ENCODE measurements at places on chromosomes 13 and 19. TPM values are rescaled to one million over a fixed set of nuclear protein-coding genes. Genes with fewer than 3 reads are reported as not detected.

- DNase-seq, result no peak
Measured at GRCh38 chr19:4774136-4774535, 17.4 kb upstream of the FEM1A start.

GRCh38 chr13:33544308-33544707 is 258.8 kb upstream of the STARD13 start:
- peak; percentile 17 for DNase-seq

The ZNF135 gene
- total RNA-seq, result 3.5 TPM

DNA sequence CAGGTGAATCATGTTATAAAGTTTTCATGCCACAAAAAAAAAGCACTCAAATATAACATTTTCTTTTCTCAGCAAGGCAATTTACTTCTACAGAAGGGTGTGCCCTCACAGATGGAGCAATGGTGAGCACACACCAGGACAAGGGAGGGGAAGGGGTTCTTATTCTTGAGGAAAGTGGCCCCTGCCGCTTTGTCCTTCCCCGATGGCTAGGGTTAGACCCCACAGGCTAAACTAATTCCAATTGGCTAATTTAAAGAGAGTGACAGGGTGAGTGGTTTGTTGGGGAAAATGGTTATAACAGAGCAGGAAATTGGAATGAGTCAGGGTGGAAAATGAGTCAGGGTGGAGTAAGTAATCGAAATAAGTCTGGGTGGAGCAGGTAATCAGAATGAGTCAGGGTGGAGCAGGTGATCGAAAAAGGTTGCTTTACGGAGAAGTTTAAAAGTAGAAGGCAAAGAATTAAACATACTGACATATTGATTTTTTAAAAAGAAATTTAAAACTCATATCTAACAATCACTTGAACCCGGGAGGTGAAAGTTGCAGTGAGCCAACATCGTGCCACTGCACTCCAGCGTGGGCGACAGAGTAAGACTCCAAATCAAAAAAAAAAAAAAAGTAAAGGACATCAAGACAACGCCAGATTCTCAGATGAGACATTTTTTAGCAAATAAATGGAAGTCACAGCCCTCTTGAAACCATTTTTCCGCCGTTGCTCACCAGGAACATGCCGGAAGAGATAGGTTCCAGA is 813 bp downstream of the ZNF562 start:
- DNase-seq, result peak; percentile 15

The PLPP2 gene
- total RNA-seq, result 22.2 TPM

- DNase-seq, result peak; percentile 75
Measured at GRCh38 chr19:10270180-10270615, 722 bp upstream of the ICAM1 start.

The KLF5 gene
- total RNA-seq, result 98.6 TPM

The INSR gene
- total RNA-seq, result 50.4 TPM

DNA sequence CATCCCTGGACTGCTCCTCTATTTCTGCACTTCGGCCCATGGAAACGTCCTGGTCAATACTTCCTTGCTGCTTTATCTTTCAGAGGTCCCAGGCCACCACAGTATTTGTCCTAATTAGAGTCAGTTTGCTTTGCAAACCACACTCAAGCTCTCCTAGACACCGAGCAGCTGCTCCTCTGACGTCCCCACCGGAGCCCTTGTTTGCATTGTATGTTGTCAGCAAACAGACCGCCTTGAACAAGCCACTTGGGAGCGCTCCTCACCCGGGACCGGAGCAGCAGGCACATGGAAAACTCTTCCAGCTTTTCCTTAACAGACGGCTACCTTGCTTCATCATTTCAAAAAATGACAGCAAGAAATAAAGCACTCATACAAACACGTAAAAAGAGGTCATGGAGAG is 51.5 kb upstream of the GTF3A start:
- DNase-seq, result peak; percentile 80

The MAST1 gene
- total RNA-seq, result 2.2 TPM

- no peak for DNase-seq
Measured at GRCh38 chr19:57067440-57067839, 52.3 kb upstream of the USP29 start.

DNA sequence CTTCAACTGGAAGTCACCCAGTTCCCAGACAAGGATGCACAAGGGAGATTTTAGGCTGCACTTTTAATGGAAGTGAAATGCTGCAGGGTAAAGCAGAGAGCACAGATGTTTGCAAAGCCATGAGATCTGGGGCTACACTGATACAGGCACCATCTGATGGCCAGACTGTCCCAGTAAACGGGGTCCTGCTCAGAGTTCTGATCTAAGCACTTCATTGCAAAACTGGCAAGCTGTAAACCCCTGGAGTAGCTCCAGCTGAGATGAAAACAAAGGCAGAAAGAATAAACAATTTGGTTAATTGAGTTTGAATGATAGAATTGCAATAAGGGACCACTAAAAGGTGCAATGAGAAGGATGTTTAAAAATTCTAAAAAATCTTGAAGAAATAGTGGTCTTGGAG is 197.1 kb downstream of the OXGR1 start:
- no peak for DNase-seq

DNA sequence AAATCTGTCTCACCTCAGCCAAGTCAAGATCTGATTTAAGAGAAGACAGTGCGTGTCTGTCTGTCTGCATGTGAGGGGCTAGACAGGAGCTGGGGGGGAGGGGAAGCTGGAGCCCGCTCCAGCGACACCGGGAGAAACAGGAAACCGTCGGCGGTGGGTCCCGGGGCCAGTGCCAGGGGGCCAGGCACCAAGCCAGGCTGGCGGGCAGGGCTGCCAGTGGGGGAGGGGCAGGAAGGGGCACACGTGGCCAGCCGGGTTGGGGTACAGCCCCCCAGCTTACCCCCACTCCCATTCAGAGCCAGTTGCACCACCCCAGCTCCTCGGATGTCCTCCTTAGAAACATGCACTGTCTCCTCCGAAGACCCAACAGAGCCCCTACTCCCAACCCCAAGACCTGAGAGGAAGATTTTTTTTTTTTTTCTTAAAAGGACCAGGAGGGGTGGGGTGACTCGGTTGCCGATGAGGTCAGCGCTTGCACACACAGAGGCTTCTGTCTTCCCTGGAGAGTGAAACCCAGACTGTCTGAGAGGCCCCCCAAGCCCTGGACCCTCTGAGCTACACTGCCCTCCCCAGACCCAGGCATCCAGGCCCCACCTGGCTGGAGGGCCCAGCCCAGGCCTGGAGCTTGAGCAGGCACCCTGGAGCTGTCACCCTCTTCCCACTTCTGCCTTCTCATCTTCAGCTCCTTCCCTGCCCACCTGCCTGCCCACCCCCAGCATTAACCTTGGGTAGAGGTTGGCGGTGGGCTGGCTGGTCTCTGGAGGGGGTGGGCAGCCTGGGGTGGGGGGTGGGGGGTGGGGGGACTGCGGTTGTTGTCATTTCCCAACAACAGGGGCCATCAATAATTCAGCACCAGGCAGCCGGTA is 4.0 kb downstream of the ERF start:
- no peak for DNase-seq

GRCh38 chr19:40309666-40310065 is 24.5 kb upstream of the AKT2 start:
- no peak for DNase-seq

- peak; percentile 38 for DNase-seq
Measured at GRCh38 chr13:94415500-94416237, 63.8 kb downstream of the DCT start.

DNA sequence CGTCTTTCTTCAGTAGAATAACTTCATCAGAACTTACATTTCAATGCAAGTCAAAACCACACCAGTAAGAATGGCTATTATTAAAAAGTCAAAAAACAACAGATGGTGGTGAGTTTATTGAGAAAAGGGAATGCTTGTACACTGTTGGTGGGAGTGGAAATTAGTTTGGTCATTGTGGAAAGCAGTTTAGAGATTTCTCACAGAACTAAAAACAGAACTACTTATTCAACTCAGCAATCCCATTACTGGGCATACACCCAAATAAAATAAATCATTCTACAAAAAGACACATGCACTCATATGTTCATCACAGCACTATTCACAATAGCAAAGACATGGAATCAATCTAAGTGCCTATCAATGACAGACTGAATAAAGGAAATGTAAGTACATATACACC is 231.2 kb downstream of the NHLRC3 start:
- DNase-seq, result no peak

GRCh38 chr13:29436291-29436690 is 159.2 kb downstream of the SLC7A1 start:
- DNase-seq, result no peak

DNA sequence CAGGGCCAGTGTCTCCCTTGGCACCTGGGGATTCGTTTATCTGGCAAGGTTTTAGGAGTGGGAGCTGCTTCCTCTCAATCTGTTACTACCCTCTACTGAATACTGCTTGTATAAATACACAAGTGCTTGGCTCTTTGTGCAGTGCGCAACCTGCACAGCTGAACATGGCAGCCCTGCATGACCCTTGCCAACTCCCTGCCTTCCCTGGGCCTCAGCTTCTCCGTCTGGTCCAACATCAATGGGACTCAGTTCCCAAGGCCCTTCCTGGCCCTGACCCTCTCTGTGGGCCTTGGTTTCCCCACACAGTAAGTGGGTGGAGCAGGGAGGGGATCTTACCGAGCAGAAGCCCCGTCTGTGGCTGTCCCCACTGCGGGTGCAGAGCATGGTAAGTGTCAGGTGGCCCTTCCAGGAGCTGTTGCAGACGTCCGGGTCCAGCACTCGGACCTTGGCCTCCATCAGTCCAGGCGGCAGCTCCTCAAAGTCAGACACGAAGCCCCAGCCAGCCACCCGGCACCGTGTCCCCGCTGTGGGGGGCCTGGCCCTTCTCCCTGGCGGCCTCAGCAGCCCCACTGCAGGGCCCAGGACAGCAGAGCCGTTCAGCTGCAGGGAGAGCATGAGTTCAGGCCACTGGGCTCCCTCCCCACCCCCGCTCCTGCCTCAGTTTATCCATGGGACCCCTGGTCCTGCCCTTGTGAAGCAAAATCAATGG is 8.5 kb downstream of the PRSS57 start:
- DNase-seq, result no peak

The FCAR gene
- total RNA-seq, result not detected

DNA sequence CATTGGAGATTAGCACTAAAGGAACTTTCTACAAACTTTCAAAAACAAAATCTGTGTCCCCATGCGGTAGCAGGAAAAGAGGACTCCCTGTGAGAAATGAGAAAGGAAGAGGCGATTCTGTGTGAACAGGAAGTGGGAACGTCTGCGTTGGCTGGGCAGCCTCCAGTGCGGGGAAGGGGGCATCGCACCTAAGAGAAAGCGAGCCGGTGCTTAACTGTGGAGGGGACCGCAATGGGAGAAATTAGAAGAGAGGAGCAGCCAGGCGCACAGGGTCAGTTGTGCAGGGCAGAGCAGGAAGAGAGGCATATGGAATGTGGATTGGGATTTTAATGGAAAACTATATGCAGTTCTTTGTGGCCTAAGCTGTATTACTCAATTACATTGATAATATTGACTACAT is 77.4 kb upstream of the DOCK9 start:
- DNase-seq, result no peak

GRCh38 chr19:49224879-49225278 is 67.3 kb downstream of the TRPM4 start:
- peak; percentile 71 for DNase-seq

- DNase-seq, result no peak
Measured at GRCh38 chr13:72431981-72432682, 295.3 kb downstream of the MZT1 start.

DNA sequence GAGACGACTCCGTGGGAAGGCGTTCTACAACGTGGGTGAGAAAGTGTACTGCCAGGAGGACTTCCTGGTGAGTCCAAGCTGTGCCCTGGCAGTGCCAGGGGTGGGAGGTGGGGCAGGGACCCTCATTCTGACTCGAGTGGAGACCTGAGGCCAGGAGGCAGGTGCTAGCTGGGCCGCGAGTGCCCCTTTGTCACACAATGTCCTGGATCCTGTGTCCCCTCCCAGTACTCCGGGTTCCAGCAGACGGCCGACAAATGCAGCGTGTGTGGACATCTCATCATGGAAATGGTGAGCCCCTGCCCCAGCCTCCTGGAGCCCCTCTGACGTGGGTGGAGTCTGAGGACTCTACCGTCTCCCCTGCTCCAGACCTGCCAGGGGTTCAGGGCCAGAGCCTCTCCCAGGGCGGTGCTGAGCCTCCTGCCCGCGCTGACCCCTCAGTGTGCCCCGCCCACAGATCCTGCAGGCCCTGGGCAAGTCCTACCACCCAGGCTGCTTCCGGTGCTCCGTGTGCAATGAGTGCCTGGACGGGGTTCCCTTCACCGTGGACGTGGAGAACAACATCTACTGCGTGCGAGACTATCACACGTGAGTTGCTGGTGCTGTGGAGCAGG is 11.6 kb downstream of the WTIP start:
- DNase-seq, result no peak

The ZNF426 gene
- 5.8 TPM for total RNA-seq

The KLK2 gene
- not detected for total RNA-seq

DNA sequence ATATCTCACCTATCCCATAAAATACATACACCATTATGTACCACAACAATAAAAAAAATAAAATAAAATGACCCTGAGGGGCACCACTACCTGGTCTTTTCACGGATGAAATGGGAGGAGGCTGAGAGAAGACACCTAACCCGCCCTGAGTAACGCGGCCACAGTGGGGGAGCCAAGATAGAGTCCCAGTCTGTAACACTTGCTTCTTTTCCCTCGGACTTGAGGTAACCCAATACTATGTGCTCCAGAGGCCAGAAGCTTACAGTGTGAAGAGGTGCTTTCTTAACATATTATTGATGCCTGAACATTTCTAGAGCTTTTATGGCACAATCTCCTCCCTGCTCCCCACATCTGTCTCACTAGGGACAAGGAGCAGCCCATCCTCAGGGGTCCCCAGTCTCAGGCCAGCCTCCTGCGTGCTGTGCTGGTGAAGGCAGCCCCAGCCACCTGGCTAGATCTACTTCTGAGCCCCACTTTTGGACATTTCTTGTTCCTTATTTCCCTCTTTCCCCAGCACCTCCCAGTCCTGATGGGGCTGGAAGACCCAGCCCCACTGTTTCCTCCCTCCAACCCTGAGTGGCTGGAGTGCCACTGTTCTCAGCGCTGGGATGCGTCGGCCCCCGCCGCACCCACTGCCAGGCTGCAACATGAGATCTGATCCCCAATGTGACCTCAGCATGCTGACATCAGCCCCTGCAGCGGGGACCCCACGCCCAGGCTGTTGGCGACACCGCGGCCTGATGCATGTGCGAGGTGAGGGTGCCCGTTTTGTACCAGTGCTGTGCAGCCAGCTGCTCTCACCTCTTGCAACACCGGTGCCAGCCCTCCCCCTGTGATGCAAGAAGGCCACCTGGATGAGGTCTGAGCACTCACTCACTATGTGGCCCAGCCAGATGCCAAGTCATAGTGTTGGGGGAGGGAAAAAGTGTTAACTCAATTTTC is 143.3 kb downstream of the DCLK1 start:
- no peak for DNase-seq

- DNase-seq, result peak; percentile 96
Measured at GRCh38 chr19:55580628-55581144, at the start of gene ZNF579. Gene ZNF579 (minus strand): TSS chr19:55580848. CDS start chr19:55579639, 1,209 bp downstream.

DNA sequence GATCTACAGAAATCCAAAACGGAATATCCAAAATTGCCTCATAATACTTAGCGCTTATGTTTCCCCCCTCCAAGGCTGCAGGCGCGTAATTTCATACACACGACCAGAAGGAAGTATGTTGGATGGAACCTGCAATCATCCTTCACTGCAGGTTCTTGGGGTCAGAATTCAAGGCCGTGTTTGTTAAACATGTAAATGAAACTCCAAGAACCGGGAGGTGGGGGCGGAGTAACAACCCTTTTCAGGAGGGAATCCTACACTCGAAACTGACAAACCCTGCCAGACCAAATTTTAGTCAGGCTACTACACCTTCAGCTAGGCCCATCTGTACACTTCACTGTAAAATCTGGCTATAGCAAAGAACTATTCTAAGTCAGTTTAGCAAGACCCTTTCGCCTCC is 1.3 kb downstream of the ZNF607 start:
- DNase-seq, result no peak

GRCh38 chr13:95185311-95185710 is 115.9 kb downstream of the ABCC4 start:
- no peak for DNase-seq

- DNase-seq, result peak; percentile 56
Measured at GRCh38 chr19:18340990-18341868, 831 bp downstream of the PGPEP1 start.

The FUT3 gene
- 7.0 TPM for total RNA-seq
